ENCODE measurements at places on chromosomes 5 and 9.

DNA sequence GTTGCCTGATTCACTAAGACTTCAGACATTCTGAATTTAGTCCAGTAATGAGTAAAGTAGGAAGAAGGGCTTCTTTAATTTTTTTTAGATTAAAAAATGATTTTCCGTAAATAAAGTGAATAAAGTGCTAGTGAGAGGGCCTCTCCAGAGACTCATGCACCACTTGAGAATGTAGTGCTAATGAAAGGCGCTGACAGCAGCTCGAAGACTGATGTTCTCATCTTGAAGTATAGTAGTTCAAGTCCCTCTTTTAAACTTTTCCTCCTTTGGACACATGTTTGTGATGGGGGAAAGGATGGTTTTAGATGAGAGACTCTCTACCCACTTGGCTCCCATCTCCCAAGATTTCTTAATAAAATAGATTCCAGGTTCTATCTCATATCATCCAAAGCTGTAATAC is 48.5 kb downstream of the G3BP1 start:
- no peak for DNase-seq

GRCh38 chr5:91174396-91174795 is 208.7 kb downstream of the ARRDC3 start:
- DNase-seq, result no peak

GRCh38 chr5:145586661-145587307 is 248.4 kb downstream of the PRELID2 start:
- DNase-seq, result no peak

DNA sequence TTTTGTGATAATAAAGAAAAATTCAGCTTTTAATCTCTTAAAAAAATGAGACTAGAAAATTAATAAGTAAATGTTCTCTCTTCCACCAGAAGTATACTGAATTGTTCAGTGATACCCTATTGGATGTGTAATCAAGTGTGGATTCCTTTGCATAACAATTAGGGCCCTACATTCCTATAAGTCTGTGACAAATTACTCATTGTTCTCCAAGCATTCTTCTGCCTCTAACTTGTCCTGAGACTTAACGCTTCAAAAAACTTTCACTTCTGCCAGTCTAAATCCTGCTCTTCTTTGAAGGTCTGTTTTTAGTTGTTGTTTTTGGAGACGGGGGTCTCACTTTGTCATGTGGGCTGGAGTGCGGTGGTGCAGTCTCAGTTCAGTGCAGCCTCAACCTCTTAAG is 9.2 kb upstream of the DDX46 start:
- no peak for DNase-seq

GRCh38 chr5:125190232-125191087 is 444.0 kb upstream of the ZNF608 start:
- no peak for DNase-seq

GRCh38 chr9:883011-883410 is 41.5 kb downstream of the DMRT1 start:
- DNase-seq, result no peak

DNA sequence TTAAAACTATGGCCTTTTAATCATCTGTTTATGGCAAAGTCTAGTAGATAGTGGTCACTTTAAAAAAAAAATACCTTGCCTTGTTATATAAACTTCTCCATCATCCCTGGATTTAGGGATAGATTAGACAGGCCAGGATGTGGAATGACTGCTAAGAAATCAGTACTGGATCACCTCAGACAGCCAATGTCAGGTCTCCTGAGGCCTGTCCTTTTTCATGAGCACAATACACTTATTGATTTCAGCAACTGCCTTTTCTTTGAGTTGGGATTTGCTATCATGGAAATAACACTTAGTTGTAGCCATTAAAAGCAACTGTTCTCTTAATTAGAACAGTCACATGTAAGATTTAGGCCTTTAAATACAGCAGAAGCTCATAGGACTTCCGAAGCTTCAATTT is 77.9 kb downstream of the NLN start:
- no peak for DNase-seq

DNA sequence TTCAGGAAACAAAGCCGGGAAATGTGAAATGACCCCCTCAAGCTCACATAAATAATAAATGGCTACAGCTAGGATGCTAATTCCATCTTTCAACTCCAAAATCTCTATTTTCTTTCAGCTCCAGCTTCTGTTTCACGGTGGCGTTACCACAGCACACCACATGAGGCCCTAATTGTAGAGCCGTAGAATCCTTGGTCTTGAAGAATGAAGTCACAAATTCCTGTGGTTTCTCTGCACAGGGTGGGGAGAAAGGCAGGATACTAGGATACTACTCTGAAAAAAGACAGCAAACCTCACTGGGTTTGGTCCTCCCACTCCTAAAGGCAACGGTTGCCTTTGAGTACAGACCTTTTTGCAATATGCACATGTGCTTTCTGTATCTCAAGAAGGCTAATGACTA is 13.9 kb upstream of the RARS1 start:
- no peak for DNase-seq

DNA sequence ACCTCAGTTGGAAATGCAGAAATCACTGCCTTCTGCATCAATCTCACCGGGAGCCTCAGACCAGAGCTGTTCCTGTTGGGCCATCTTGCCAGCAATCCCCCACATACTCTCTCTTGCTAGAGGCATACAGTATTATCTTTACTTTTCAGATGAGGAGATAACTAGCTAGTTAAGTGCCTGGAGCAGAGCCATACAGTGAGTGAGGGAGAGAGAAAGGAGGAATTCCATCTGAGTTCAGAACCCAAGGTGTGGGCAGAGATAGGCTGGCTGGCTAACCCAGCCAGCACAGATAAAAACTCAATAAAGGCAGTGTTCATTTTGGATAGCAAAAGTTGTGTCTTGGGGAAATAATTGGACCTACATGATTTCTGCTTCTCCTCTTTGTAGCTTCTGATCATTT is 268.0 kb upstream of the KIF2A start:
- no peak for DNase-seq

- peak; percentile 91 for DNase-seq
These were observed 46.3 kb upstream of the GGTA1 start for GRCh38 chr9:121545875-121546423.

- DNase-seq, result no peak
These were observed 279.7 kb downstream of the GLIS3 start for GRCh38 chr9:4020038-4020754.

GRCh38 chr5:132102101-132102701 is 28.6 kb downstream of the CSF2 start:
- DNase-seq, result no peak

DNA sequence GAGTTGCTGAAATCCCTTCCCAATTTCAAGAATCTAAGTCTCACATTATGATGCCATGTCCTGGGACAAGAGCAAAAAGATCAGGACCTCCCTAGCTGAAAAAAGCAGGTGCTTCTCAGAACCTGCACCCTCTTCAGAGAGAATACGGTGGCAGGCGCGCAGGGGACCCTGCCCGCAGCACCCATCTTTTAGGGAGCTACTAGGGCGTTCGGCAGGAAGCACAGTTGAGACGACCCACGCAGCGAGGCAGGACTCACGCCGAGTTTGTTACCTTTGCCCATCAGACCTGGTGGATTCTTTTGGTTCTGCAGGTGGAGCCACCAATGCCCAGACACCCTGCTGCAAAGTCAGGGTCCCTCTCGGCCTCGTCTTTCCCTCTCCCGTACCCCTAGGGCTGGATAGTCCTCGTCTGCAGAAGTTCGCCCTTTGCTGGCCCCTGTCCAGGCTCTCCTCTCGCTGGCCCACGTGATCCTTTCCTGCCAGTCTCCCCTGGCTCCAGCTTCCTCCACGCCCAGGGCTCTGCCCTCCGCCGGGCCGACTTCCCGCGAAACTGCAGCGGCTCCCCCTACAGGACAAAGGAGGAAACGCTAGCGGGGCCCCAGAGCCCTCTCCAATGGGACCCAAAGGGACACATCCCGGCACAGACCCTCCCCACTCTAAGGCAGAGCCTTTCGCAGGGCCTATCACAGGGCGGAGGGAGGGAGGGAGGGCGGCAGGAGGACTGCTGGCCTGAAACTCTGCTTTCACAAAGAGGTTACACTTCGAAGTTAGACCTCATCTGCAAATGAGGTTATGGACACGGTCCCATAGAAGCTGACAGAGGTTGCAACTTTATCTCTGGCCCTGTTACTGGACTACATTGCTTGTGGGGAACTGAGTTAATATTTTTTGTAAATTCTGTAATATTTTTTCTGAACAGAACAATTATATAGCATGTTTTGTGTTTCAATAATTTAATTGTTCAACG is 28.8 kb downstream of the TMEM174 start:
- DNase-seq, result peak; percentile 85

GRCh38 chr5:33267801-33268200 is 173.0 kb upstream of the TARS1 start:
- DNase-seq, result no peak

GRCh38 chr5:28850320-28850921 is 1812.0 kb upstream of the CDH9 start:
- no peak for DNase-seq

DNA sequence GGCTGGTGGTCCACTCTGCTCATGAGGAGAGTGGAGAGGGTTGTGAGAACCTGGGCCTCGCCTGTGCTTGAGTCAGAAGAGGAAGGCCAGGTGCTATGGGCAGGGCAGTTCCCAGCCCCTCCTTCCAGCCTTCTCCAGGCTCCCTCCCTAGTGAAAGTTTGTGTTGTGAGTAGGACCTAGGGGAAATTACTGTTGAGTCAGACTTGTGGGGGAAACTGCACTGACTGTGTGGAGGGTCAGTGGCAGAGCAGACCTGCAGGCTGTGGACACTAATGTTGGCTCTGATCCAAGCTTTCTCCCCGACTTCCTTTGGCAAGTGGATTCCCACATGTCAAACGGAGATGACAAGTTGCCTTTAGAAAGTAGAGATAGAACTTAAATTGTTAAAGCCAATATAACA is 102.6 kb downstream of the ARHGAP26 start:
- no peak for DNase-seq

GRCh38 chr5:4659851-4660250 is 480.3 kb upstream of the ADAMTS16 start:
- no peak for DNase-seq

DNA sequence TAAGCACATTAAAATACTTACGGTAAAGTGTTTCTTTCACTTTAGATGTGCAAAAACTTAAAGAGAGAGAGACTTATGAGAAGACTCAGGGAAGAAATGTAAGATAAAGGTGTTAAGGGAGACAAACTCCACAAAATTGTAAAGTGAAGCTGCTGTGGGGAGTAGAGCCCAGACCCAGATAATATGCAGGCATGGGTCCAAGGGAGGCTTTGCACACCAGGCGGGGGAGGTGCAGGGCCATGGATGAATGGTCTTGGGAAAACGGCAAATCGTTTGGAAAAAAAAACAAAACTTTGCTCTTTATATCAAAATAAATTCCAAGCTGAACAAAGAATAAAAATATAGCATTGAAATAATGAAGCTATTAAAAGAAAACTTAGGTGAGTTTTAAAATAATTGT is 9.1 kb downstream of the SYK start:
- DNase-seq, result no peak

- no peak for DNase-seq
These were observed 33.9 kb downstream of the DOCK2 start for GRCh38 chr5:169670769-169671525.

GRCh38 chr5:65292196-65292595 is 189.5 kb downstream of the ADAMTS6 start:
- no peak for DNase-seq

- no peak for DNase-seq
These were observed 2.6 kb downstream of the PRLR start for GRCh38 chr5:35227720-35228119.

- no peak for DNase-seq
These were observed 138.1 kb upstream of the PCA3 start for GRCh38 chr9:76626141-76626540.

GRCh38 chr9:68455451-68455850 is 85.2 kb downstream of the TMEM252 start:
- DNase-seq, result no peak

- peak; percentile 67 for DNase-seq
These were observed 185.0 kb upstream of the ELL2 start for GRCh38 chr5:96146675-96147074.

GRCh38 chr9:137411645-137412380 is 11.1 kb downstream of the EXD3 start:
- no peak for DNase-seq

DNA sequence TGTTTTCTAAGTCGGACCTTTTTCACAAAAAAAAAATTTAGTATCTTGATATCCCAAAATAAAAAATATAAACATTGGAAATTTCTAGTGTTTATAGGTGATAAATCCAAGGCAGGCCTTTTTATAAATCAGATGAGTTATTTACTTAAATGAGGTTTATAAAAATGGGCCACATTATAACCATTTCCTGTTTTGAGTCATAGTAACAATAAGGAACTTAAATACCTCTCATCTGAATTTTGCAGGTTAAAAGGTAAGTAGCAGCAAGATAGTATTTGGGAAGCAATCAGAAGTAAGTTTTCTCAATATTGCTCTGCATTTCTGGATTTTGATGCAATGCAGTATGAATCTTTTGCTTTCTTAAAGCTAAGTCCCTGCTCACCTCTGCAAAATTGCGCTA is 3.9 kb downstream of the SPTAN1 start:
- no peak for DNase-seq

- no peak for DNase-seq
These were observed 65.7 kb upstream of the MARCHF11 start for GRCh38 chr5:16245249-16245648.

GRCh38 chr9:8825585-8826147 is 1026.1 kb upstream of the DMAC1 start:
- DNase-seq, result no peak

- DNase-seq, result no peak
These were observed 512.7 kb downstream of the SLCO4C1 start for GRCh38 chr5:101783241-101784013.

- no peak for DNase-seq
These were observed 384.6 kb downstream of the SPOCK1 start for GRCh38 chr5:137114529-137114928.

GRCh38 chr5:56480078-56480704 is 247.1 kb upstream of the ANKRD55 start:
- DNase-seq, result peak; percentile 65

DNA sequence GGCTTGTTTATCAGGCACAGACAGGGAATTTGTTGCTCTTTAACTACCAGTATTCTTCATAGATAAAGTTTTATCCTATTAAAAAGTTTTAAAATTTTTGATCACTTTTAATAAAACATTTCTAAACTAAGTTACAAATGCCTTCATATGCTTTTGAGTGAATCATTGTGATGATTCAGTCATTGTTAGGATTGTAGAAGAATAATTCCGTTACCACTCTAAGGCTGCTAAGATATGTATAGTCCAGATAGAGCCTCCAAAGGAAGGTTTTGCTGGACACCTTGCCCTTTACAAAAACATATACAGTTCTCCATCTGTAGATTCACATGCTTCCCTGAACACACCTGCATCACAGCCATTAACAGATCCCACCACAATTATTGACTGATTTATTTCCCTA is 233.7 kb downstream of the SPOCK1 start:
- no peak for DNase-seq

GRCh38 chr5:178361657-178362445 is 129.2 kb upstream of the PHYKPL start:
- no peak for DNase-seq

Data from Karpas-422 (cell line).